ENCODE measurements at places on chromosomes 3 and 15.

- no peak for DNase-seq
Observed at GRCh38 chr3:31341130-31341529, 191.6 kb upstream of the STT3B start.

DNA sequence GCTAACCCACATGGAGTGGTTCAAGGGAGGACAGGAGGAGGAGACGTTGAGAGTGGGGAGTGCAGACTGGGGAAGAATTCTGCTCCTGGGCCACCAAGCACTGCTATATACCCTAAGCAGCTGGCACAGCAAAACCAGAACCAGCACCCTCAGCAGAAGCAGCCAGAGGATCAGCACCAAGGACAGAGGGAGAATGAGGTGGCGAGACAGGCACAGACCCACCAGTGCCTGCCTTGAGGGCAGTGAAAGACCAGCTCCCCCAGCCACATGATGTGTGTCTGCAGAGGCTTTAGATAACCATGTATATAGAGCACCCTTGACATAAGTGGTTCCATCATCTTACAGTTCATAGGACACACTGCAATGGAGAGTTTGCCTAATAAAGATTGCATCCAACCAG, 319.0 kb downstream of the GABRB3 start:
- DNase-seq: no peak

DNA sequence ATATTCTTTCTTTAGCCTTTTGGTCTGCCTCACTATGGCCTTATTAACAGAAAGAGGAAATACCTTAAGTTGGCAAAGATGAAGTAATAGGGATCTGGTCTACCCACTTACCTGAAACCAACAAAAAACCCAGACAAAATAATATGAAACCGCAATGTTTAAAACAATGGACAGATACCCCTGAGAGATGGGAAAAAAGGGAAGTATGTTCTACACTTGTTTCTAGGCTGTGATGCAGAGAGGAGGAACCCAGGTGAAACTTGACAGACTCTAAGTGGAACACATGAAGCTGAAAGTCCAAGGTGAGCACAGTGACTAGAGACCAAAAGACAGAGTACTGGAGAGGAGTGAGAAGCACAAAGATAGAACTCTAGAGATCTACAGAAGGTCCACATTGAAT, 78.4 kb downstream of the NR2E3 start:
- DNase-seq: peak; percentile 83

GRCh38 chr3:142106548-142106947, 42.8 kb downstream of the TFDP2 start:
- no peak for DNase-seq

- no peak for DNase-seq
Observed at GRCh38 chr3:119310071-119310470, 15.9 kb downstream of the ARHGAP31 start.

DNA sequence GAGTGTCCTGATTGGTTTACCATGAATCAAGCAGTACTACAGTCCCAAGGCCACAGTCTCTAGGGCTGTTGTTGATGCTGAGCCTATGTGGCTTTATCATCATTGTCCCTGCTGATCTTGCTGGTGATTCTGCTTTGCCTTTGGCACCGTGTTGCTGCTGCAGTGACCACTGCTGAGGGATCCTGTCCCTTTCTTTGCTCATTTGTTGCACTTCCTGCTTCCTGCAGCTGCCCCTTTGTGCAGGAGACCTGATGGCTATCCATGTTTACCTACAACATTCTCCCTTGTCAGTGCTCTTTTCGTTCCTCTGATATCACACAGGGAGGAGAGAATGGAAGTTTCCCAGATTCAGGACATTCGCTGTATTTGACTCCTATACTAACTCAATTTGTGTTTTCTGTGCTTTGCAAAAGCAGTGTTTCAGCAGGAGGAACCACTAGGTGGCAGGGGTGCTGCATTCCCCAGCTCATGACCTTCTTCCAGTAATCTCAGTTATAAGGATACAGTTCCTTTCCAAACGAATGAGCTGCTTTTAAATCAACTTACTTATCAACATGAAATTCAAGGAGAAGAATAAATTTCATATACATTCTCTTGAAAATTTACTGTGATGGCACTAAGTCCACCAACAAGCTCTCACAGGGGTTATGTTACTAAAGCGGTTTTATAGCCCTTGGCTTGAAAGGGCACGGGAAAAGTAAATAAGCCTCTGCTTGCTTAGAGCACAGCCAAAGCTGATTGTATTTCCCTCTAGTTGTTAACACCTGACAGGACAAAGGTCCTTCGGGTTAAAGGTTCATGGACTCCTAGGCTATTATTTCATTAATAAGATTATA, 9.7 kb upstream of the THUMPD3 start:
- DNase-seq: peak; percentile 35

- no peak for DNase-seq
Observed at GRCh38 chr3:4818986-4819693, 160.1 kb upstream of the BHLHE40 start.

DNA sequence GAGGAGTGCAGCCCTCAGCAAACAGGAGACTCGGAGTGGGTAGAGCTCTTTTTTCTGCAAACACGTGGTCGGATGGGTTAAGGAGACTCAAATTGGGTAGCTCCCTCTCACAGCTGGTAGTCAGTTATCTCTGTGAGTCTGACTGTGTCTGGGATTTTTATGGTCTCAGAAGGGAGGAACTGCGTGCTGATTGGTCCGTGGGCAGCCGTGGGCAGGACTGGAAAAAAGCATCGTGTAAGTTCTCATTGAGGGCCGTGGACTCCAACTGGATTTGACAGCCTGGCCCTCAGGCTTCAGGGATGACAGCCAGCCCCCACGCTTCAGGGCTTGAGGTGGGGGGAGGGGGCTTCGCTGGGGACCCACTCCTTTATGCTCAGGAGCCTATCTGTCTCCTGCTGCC, 463.9 kb downstream of the EPHA3 start:
- DNase-seq: no peak

DNA sequence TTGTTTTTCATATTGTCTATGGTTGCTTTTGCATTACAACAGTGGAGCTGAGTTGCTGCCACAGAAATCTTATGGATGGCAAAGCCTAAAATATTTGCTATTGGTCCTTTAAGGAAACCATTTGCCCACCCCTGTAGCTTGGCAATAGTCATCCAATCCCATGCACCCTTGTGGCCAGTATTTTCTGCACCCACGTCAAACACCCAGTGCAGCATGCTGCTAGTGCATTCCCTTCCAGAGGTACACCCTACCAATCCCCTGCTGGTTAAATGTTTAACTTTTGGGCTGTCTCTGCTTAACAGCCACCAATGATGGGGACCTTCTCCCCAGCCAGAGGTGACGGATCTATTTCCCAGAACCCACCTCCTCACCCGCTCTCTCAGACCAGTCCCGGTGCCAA, 23.8 kb upstream of the SLC6A11 start:
- DNase-seq: no peak

DNA sequence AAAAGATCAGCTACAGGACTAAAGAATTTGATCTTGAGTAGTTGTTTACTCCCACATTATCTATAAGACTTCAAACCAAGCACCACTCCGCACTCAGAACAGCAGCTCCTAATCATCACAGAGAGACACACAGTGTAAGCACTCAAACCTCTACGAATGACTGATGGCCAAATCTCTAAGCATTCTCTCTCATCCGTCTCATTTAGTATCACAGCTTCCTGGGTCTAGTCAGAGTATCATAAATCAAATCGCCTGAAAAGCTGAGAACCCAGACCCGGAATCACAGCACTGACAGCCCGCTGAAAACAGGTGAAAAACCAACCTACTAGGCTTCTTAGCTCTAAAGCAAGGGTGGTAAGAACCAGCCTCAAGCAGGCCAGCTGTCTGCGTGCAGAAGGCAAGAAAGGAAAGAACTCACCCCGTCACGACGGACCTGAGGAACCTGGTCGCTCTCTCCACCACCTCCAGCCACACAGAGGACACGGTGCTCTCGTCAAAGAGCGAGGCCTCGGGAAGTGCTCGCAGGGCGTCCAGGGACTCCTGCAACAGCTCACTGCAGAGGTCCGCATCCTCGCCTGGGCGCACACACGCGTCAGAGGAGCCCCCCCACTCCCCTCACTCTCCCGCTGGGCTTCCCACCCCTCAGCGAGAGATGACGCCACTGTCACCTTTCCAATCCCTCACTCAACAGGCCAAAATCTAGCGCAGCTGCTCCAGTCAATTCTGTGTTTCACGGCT, 47.9 kb downstream of the HERC2 start:
- DNase-seq: no peak

DNA sequence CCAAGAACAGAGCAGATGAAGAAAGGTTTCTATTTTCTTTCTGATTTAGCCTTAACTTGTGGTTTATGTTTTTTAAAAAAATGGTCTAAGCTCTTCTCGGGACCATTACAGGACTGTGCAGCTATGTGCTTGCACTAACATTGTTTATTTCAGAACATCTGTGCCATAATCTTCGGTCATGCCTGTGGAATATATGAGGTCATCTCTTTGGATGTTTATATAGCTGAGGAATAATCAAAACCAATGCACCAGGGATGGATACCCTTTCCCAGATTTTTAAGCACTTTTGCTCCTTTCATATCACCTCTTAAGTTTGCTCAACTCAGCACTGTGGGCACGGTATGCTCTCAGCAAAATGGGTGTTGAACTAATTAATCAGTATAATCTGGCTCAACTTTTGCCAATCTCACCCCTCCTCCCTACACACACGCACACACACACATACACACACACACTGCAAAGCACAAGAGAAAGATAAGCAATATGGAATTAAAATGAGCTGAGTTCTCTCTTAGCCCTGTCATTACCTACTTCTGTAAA, 268.5 kb upstream of the TMC3 start:
- DNase-seq: no peak

Measured in RPMI8226 (cell line).